ENCODE measurements at places on chromosomes 3 and 15.

- no peak for DNase-seq
Measured at GRCh38 chr3:107675233-107675900, 152.6 kb downstream of the BBX start.

DNA sequence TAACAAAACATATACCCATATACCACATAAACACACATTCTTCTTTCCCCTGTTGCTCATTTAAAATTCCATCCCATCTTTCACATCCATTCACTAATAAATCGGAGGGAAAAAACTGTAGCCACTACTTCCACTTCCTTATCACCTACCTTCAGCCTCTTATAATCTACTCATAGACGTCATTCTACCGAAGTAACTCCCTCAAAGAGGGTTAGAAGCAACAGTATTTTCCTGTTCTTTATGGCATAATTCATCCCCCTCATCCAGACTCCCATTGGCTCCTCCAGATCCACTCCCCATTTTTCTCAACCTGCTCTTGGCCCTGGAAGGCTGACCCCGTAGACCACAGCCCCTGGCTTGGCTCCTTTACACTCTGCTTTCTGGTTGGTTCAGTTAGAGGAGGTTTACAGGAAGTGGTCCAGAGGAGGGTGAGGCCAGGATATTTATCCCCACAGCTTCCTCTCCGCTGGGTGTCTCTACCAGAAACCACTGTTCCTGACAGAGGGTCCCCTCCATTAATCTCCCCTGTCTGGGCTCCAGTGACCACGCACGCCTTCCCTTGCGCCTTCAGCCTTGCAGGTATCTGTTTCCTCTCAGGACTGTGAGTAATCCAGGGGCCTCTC is 46.3 kb downstream of the FMN1 start:
- DNase-seq = no peak

- DNase-seq = no peak
Measured at GRCh38 chr15:79102595-79102994, 12.0 kb upstream of the RASGRF1 start.

DNA sequence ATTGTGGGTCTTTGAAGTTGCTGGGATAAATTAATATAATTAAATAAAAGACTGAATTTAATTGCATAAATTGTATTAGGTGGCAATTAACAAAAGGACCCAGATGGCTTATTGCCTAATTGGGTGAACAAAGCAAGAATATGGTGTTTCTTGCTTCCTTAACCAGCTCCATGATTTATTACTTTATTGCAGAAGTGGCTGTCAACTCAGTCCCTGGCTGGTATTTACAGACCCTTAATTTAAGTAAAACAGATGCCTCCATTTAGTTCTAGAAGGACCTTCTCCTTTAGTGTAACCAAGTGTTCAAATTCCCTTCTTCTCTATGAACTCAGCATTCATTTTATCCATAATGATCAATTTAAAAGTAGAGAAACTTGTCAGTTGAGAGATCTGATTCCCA is 35.1 kb downstream of the DPH3 start:
- no peak for DNase-seq

DNA sequence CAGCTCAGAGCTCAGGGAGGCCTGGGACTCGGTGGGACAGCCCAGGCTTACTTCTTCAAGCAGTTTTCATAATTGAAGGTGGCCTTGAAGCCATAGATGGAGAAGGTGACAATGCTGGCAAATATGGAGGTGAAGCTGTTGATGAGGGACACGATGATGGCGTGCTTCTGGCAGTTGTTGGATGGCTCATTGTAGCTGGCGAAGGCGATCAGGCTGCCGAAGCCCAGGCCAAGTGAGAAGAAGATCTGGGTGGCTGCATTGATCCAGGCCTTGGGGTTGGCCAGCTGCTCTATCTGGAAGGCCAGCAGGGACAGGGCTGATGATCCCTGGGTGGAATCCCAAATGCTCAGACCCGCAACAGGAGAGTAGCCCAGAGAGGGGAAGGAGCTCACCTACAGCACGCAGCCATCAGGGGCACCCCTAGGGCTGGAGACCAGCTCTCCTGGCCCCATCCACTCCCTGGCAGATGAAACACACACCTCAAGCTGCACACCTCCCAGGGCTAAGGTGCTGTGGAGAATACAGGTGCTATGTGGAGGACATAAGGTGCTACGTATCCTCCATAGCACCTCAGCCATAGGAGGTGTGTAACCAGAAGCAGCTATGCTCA is 25.1 kb downstream of the SLC6A20 start:
- no peak for DNase-seq

GRCh38 chr3:162492446-162493081 is 996.0 kb downstream of the OTOL1 start:
- DNase-seq = peak; percentile 22

- DNase-seq = peak; percentile 33
Measured at GRCh38 chr15:33021806-33022389, 172.6 kb downstream of the FMN1 start.

DNA sequence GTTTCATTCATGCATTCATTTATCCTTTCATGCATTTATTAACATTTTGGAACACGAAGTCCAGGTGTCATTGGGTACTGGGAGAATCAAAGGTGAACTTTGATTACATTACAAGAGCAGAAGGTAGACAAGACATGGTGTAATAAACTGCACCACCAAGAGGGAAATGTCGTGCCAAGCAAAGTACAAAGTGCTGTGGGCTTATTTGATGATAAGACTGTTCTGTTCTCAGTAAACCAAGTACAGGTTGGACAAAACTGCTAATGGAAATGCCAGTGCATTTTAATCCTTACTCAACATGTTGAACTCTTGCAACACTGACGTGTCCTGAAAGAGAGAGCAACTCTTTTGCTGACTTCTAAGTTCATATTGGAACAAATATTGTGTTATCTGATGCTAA is 69.4 kb downstream of the MME start:
- no peak for DNase-seq

GRCh38 chr3:185401319-185401955 is 38.5 kb downstream of the MAP3K13 start:
- DNase-seq = no peak

DNA sequence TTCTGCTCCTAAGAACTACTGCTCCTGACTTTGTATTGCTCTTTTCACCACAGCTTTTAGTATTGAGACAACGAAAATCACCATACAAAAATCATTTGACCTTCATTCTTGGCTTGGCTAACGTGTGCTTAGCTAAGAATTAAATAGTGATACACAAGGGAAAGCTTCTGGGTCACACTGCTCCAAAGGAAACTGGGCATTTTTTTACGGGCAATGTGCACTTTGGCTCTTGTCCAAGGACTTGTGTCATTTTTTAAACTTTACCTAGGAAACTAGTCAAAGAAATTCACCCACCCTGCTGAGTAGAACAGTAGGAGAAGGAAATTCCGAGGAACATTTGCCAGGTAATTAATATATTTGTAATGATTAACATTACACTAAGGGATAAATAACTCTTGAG is 19.8 kb downstream of the WDR72 start:
- peak; percentile 65 for DNase-seq

- DNase-seq = peak; percentile 4
Measured at GRCh38 chr3:117719316-117719926, 1009.8 kb downstream of the TUSC7 start.

- DNase-seq = no peak
Measured at GRCh38 chr15:42139596-42139995, 16.8 kb downstream of the PLA2G4F start.

DNA sequence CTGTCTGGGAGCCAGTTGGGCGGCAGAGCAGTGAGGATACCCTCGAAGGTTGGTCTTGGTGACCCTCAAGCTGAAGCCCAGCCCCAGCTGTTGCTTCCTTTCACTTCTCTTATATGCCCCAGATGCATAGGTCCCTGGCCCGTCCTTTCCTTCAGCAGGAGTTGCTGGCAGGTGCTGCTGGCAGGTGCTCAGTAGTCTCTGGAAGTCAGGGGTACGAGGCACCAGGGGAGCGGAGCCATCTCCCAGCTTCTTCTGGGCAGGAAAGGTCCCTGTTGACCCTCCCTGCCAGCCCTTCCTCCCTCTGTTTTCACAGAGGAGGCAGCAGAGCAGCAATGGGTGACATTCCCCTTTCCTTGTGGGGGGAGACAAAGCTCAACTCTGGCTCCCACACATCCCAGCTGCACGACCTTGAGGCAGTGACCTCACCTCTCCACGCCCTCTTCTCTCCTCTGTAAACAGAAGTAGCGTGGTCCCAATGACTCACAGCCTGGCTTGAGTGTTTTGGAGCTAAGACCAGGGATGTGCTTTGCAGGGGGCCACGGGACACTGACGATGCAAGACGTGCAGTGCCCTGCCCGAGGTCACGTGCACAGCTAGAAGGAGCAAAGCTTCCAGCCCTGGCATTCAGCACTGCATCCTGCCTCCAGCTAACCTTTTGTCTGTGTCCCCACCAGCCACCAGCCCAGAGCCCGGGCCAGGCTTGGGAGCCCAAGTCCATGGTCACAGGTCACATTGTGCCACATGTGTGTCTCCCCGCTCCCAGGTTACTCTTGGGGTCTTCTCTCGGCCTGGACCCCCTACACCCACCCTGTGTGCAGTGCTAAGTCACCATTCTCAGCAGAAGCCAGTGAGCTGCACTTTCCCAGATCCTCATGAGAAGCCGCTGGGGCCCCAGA is 49.7 kb downstream of the SLC6A6 start:
- peak; percentile 85 for DNase-seq

- DNase-seq = no peak
Measured at GRCh38 chr15:73331501-73331900, 37.3 kb downstream of the HCN4 start.

DNA sequence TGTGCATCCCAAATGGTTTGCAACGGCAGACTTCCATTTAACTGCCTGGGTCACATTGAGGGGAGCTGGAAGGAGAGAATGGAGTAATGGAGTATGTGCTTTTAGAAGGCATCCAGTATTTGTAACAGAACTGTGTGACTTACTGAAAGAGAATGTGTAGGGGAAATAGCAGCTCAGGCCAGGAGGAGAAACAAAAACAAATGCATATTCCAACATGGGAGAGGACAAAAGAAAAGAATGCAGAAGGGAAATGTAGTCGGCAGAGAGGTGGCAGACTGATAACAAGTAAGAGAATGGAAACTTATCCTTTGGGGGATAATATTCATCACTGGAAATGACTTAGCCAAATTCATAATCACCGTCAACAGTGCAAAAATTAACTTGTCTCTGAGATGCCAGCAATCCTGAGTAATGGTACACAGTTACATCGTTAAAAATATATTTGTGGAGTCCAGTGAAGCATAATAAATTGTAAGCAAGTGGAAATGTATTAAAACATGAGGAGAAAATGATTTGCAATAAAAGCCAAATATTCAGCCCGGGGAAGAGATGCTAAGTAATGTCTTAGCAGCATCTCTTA is 294.9 kb upstream of the SGO1 start:
- no peak for DNase-seq

All from Caki2 (cell line).